Breast epithelium (tissue), 4 donors: ENCODE measurements at places on chromosomes 16 and 17.

- no peak for DNase-seq
Measured at GRCh38 chr17:11803231-11803969, 193.9 kb downstream of the ZNF18 start.

- no peak for DNase-seq
Measured at GRCh38 chr17:29722411-29723198, 99.9 kb upstream of the CORO6 start.

DNA sequence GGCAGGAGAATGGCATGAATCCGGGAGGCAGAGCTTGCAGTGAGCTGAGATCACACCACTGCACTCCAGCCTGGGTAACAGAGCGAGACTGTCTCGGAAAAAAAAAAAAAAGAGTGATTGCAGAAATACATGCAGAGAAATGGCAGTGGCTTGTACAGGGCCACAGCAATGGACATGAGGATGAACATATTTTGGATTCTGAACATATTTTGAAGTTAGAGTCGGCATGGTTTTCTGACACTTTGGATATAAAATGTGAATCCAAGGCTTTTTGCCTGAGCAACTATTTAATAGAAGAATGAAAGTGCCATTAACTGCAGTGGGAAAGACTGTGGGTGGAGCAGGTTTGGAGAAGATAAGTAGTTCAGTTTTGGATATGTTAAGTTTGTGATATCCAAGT is 35.8 kb downstream of the CPD start:
- no peak for DNase-seq

DNA sequence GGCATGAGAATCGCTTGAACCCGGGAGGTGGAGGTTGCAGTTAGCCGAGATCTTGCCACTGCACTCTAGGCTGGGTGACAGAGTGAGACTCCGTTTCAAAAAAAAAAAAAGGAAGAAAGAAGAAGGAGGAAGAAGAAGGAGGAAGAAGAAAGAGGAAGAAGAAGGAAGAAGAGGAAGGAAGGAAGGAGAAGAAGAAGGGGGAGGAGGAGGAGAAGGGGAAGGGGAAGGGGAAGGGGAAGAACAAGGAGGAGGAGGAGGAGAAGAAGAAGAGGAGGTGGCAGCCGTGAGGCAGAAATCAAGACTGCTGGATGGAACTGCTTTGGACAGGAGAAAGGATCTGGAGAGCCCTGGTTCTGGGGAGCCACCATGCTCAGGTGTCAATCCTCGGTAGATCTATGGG is 29.7 kb upstream of the PEMT start:
- no peak for DNase-seq

GRCh38 chr17:44229090-44229489 is 9.6 kb upstream of the UBTF start:
- no peak for DNase-seq

GRCh38 chr17:50187394-50187725 is 14.1 kb downstream of the COL1A1 start:
- no peak for DNase-seq

GRCh38 chr17:77329741-77330531 is 189.2 kb downstream of the SEC14L1 start:
- DNase-seq = peak; percentile 50

- no peak for DNase-seq
Measured at GRCh38 chr17:42967925-42968324, 3.7 kb upstream of the AARSD1 start.

GRCh38 chr16:56943761-56944375 is 11.9 kb downstream of the HERPUD1 start:
- DNase-seq = no peak
